Lung microvascular endothelial cell (primary cell): ENCODE measurements at places on chromosomes 5 and 9. TPM values are rescaled to one million over a fixed set of nuclear protein-coding genes. Genes with fewer than 3 reads are reported as not detected.
A peak's percentile ranks its signal among the peaks of the same experiment; 100 is the strongest.

DNA sequence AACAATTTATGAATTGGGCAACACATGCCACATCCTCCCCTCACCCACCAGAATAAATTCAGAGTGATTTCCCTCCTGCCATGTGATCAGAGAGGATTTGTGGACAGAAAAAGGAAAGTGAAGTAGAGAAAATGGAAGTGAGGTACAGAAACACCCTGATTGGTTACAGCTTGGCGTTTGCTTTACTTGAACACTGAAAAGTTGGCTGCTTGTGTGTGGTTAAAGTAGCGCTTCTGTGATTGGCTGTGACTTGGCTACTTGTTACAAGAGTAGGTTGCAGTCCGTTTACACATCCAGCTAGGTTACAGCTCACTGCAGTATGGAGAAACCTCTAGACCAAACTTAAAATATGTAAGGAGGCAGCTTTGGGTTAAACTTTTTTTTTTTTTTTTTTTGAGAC, 205.2 kb upstream of the ZNF608 start:
- no peak for DNase-seq

GRCh38 chr5:82513738-82514137, 235.6 kb upstream of the RPS23 start:
- no peak for DNase-seq

GRCh38 chr9:18638371-18639249, 164.7 kb downstream of the ADAMTSL1 start:
- peak; percentile 19 for DNase-seq

DNA sequence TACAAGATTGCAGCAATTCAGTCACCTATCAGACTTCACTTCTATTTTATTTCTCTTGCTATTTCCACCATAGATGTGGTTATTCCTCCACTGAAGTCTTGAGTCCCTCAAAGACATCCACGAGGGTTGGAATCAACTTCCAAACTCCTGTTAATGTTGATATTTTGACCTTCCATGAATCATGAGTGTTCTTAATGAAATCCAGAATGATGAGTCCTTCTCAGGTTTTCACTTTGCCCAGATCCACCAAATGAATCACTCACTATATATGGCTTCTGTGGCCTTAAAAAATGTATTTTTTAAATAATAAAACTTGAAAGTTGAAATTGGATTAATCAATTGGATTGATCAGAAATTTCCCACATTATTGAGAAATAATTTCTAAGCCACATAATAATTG, 1821.0 kb downstream of the EFNA5 start:
- DNase-seq: no peak

Gene TSLP
- under 0.01 TPM in 1 of 2 replicates, not detected in the other for total RNA-seq

Gene PCDHB11
- 0.44 and 1.8 TPM in 2 replicates for total RNA-seq

Gene CTSV
- 0.20 and 1.1 TPM in 2 replicates for total RNA-seq

DNA sequence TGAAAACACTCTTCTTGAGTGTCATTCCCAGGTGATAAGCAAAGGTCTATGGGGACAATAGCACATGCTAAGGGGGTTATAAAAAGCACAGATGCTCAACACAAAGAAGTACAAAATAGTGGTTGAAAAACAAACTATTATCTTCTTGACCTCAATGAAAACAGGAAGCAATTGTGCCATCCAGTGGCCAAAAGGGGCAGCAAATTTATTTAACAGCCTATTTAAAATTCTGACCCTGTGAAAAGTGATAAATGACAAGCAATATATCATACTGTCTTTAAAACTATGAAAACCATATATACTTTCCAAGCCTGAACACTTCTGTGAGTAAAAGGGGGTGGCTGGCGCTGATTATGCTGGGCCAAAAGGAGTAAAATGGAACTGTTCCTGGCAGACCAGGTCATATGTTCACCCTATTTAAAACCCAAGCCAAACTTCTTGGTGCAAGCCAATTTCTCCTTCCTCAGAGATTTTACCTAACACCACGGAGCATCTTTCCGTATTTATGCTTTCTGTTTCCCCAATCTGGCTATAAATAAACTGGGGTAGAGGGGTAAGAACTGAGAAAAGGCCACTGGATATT, 29.7 kb downstream of the TEX10 start:
- DNase-seq: peak; percentile 70

Gene NEURL1B
- total RNA-seq: 0.40 and 0.65 TPM in 2 replicates

- DNase-seq: no peak
These were observed 18.4 kb downstream of the CDC42SE2 start for GRCh38 chr5:131282235-131282634.

DNA sequence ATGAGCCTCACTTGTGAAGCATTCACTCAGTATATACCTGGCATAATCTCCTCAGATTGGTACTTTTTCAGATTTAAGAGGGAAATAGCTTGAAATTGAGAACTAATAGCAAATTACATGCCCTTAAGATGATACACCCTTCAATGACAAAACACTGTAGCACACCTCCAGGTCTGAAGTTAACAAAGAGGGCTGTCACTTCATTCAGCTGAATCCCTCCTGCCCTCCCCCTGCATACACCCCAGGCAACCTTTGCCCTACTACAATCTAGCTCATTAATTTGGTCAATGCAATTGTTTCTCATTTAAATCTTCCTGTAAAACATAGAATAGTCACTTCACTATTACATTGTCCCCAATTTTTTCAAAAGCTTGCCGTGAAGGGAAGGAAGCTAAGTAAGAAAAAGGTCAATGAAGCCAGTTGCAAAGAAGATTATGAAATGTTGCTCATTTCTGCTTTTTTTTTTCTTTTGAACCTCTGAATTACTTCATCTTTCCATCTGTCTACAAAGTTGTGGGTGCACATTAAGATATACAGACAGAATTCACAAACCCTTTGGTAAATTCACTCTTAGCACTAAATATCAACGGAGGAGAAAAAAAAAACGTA, 294.8 kb upstream of the PTGER4 start:
- no peak for DNase-seq

Gene DDX41
- total RNA-seq: 62.1 and 64.5 TPM in 2 replicates

GRCh38 chr9:87798261-87798833, 72.4 kb downstream of the CTSL start:
- DNase-seq: no peak

Gene NUTM2F
- total RNA-seq: not detected in 2 replicates

DNA sequence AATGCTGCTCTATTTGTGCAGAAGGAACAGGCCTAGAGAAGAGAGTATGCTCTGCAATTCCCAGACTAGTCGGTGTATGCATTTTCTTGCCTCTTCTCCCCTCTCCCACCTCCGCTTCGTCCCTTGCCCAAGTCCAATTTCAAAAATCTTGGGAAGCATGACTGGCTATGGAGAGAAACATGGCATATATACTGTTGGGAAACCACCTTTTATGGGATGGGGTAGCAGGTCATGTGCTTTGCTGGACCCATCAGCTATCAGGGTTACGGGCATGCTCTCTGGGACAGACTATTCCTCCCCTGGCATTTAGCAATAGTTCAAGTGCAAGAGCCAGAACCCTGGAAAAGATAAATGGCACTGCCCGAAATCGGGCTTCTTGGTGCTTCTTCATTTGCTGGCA, 12.0 kb downstream of the ISL1 start:
- no peak for DNase-seq

Gene ZDHHC11B
- under 0.01 TPM in 1 of 2 replicates, not detected in the other for total RNA-seq

DNA sequence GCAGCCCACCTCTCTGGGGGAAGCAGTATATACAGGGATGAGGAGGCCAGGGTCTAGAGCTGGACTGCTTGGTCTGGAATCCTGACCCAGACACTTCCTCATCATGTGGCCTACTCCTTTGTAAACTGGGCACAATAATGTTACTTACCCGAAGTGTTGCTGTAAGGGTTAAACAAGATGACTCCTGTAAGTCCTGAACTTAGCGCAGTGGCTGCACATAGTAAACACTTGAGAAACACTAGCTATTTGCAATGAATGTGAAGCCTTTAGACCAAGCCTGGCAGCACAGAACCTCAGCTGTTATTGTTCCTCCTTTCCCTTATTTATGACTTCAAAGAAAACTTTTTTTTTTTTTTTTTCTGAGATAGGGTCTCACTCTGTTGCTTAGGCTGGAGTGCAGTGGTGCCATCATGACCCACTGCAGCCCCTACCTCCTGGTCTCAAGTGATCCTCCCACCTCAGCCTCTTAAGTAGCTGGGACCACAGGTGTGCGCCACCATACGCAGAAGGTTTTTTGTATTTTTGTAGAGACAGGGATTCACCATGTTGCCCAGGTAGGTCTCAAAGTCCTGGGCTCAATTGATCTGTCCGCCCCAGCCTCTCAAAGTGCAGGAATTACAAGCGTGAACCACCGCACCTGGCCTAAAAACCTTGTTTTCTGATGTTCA, 96.2 kb upstream of the IL6ST start:
- no peak for DNase-seq

- no peak for DNase-seq
These were observed 36.1 kb upstream of the RANBP6 start for GRCh38 chr9:6051511-6051950.

Gene LCN1
- total RNA-seq: not detected in 2 replicates

- no peak for DNase-seq
These were observed 398.3 kb downstream of the IRX1 start for GRCh38 chr5:3993856-3994473.

Gene IL13
- not detected in 2 replicates for total RNA-seq

Gene CREBRF
- total RNA-seq: 14.8 and 26.4 TPM in 2 replicates

DNA sequence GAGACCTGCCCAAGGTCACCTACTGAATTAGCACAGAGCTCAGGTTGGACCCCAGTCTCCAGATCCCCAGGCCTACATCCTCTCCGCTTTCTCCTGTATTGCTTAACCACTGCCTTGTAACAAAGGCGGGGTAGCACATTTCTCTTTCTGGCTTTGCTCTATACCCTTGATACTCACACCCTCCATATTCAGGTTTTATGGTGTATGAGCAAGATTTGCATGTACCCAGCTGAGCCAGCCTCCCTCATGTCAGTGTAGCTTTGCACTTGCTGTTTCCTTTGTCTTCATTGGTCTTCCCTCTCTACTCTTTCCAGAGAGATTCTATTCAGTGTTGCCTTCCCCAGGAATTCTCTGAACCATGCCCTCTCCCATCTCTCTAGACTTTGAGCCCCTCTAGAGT, 19.6 kb upstream of the ZCCHC7 start:
- no peak for DNase-seq

Gene SPINK1
- not detected in 2 replicates for total RNA-seq

GRCh38 chr9:132141344-132141947, 20.4 kb upstream of the NTNG2 start:
- no peak for DNase-seq

Gene SH3PXD2B
- total RNA-seq: 13.5 and 15.3 TPM in 2 replicates

GRCh38 chr9:108439947-108440346, 415.8 kb downstream of the ACTL7B start:
- DNase-seq: no peak

Gene OTULINL
- 0.22 and 0.40 TPM in 2 replicates for total RNA-seq

GRCh38 chr5:93604644-93605515, 21.9 kb downstream of the NR2F1 start:
- no peak for DNase-seq

DNA sequence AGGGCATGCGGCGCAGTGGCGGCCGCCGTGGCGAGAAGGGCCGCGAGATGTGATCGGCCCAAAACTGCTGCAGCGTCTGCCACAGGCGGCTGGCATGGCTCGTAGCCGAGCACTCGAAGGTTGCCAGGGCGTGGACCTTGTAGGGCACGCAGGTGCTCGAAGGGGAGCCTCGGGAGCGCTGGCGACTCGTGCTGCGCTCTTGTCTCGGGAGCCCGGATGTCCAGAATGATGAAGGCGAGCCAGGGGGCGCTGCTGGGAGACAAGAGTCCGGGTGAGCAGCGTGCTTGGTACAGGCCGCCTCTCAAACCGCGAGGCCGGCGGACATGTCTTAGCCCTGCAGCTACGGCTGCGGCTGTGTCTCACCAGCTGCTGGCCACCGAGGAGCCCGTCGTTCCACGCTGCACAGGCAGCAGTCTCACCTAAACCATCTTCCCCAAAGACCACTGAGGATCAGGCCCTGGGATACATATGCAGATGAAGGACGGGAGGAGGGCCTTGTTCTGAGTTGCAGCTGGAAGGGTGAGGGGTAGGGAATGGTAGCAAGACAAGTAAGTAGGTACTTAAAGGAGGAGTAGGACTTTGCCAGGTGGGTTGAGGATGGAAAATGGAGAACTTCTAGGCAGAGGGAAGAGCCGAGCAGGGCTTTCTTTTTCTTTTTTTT, 1.7 kb downstream of the CBY3 start:
- peak; percentile 69 for DNase-seq

DNA sequence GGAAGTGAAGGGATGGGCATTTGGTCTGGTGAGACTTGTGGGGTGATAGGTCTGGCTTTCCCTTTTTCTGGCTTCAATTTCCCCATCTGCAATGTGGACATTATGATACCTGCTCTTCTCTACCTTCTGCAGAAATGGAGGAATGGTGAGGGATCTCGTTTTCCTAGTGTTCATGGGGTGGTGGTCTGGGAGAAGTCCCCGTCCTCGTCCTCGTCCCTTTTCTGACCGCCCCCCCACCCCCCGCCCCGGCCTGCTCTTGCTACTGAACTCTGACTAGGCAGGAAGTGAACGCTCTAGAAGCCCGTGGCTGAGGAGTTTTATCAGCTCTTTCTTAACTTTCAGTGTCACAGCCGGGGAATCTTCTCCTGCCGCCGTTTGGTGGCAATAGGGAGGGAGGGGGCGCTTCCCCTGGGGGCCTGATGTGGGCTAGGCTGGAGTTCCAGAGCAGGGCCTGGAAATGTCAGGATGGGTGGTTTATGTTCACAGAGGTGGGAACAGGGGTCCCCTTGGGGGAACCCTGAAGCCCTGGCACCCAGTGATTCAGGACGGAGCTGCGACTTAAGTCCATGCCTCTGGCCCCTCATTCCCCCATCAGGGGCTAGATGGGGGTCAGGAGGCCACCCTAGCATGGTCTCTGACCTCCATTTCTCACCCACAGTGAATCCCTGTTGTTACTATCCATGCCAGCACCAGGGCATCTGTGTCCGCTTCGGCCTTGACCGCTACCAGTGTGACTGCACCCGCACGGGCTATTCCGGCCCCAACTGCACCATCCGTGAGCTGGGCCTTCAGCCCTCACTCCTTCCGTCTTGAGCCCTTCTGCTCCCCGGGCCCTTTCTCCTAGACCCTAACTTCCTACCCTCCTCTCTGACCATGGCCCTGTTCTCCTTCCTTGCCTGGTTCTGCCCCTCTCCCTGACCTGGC, 6.7 kb downstream of the PTGS1 start:
- no peak for DNase-seq

GRCh38 chr5:106874974-106875373, 795.8 kb downstream of the EFNA5 start:
- DNase-seq: no peak

GRCh38 chr5:149969181-149969930, 8.8 kb downstream of the SLC26A2 start:
- DNase-seq: no peak

Gene RAB3C
- total RNA-seq: under 0.01 and 0.22 TPM in 2 replicates

GRCh38 chr9:7315746-7316145, 483.8 kb downstream of the DMAC1 start:
- DNase-seq: no peak

DNA sequence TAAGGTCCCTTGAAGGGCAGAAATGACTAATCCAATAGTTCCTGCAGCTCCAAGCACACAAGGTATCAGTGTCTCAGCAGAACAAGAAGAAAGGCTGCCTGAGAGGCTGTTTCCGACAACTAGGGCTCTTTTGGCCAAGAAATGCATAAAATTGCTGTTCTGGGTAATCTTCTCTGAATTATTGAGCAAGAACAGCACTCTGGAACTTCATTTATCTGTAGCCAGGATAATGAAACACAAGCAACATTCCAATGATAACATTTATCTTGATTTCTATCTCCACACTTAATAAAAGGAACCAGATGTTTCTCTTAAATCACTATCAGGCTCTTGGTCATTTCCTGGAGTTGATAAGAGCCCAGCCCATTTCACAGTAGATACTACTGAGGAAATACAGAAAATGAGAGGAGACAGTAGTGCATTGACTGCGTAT, 17.0 kb upstream of the AUH start:
- peak; percentile 86 for DNase-seq

GRCh38 chr9:89811886-89812450, 207.2 kb downstream of the GADD45G start:
- DNase-seq: no peak
